ENCODE measurements at places on chromosomes 7 and 10.

- DNase-seq, result no peak
Observed at GRCh38 chr10:12351447-12351846, 2.1 kb downstream of the CAMK1D start.

DNA sequence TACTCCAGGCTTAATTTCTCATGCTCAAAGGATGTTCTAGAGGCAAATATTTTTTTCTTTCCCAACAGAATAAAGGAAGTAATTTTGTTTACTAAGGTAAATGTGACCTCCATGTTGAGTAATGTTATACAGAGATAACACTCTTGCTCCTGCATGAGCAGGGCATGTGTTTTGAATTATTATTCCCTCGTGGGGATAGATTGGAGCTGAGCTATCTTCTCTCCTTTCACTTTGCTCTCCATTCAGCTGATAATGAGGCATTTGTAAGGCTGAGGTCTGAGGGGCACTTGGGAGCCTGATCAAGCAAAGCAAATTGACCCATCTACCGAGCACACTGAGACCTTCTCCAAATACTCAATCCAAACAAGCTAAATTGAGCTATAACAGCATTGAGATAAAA, 50.7 kb upstream of the GHITM start:
- DNase-seq, result no peak

GRCh38 chr10:103265717-103266329, 11.1 kb upstream of the INA start:
- DNase-seq, result no peak

DNA sequence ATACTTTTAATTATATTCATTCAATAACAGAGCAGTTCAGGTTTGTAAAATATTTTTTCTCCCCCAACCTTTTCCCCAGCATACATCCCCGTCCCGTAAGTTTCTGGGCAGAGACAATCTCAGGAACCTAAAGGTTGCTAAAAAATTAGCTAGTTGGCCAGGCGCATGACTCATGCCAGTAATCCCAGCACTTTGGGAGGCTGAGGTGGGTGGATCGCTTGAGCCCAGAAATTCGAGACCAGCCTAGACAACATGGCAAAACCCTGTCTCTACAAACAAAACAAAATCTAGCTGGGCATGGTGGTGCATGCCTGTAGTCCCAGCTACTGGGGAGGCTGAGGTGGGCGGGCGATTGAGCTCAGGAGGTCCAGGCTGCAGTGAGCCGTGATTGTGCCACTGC, 40.2 kb downstream of the TCF7L2 start:
- DNase-seq, result no peak

DNA sequence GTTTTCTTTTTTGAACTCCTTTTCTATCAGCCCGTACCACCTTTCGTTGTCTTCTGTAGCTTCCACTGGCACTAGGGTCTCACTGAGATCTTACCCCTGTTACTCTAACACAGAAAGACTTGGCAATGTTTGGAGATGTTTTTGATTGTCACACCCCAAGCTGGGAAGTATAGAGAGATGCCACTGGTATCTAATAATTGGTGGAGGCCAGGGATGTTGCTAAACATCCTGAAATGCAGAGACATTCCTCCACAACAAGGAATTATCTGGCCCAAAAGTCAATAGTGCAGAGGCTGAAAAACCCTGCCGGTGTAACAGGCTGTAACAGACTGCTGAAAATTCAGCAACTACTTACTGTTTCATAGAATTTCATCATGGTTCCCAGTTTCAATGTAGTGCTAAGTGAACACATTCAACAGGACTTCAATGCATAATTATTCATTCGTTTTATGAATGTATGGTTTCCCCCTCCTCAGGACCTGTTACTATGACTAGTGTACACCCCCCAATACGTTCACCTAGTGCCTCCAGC, 115.9 kb downstream of the TRIM24 start:
- no peak for DNase-seq

- no peak for DNase-seq
Observed at GRCh38 chr7:100090527-100091410, 2.0 kb downstream of the COPS6 start.

DNA sequence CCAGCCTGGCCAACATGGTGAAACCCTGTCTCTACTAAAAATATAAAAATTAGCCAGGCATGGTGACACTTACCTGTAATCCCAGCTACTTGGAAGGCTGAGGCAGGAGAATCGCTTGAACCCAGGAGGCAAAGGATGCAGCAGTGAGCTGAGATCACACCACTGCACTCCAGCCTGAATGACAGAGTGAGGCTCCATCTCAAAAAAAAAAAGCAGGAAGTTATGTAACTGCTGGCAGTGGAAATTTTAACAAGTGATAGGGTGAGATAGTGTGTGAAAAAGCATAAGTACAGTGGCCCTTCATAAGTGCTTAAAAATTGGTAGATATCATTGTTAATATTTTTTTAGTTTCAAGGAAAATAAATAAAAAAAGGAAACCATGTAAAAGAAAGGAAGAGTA, 12.3 kb downstream of the AKR1C3 start:
- no peak for DNase-seq

DNA sequence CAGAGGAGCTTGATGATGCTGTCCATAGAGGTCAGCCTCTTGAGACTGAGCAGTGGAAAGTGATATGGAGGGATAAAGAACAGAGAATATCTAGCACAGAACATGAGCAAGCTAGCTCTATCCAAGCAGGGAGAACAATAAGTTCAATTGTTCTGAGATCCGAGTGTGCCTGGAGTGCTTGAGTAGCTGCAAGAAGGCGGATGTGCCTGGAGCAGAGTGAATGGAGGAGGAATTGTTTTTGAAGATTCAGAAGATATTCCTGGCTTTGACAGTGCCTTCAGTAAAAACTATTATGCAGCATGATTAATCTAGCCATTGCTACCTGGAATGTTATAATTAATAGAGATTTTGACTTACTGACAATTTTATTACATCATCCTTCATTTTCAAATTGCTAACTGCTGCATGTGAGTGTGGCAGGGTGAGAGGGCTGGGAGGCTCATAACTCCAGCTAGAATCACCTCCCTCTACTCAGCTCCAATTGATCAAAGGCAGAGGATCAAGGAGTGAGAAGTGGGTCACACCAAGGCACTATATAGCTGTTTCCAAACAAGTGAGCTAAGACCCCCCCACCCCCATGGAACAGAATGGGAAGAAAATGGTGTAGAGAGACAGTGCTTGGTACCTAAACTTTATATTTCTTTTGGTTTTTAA, 302.8 kb downstream of the ADRA2A start:
- DNase-seq, result no peak

DNA sequence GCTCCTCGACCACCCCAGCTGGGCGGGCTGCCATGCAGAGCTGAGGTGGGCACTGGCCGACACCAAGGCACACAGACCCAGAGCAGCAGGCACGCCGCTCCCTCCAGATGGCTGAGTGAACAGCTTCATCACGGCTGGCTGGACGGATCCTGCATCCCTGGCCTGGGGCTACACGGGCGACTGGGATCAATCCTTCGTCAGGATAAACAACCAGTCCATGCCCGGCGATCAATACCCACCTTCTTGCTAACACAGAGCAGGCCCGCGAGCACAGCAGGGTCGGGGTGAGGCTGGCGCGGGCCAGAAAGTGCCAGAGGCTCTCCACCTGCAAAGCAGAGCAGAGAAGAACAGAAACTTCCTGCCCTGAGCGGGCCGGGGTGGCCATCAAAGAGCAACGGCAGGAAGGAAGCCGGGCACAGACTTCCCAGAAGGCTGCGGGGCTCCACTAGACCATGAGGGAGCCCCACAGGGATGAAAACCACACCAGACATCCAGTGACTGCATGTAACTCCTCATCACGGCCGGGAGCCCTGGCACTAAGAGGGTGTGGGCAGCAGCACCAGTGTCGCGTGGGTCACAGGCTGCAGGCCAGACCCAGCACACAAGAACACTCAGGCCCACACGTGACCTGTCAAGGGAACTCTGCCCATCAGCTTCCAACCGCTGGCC, 166.4 kb downstream of the MAD1L1 start:
- DNase-seq, result no peak

DNA sequence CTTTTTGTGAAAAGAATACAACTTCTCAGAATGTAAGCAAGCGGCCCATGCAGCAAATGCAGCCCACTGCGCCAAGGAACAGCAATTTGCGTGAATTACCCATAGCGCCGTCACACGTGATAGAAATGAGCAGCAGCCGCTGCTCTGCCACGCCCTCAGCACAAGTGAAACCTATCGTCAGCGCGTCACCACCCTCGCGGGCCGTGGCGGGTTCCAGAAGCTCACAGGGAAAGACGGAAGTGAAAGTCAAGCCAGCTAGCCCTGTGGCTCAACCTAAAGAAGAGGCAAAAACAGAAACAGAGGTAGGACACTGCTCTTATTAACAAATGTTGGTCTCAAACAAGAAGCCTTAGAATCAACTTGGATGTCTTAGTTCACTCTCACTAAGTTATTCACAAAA, 70.5 kb downstream of the SHH start:
- DNase-seq, result no peak

DNA sequence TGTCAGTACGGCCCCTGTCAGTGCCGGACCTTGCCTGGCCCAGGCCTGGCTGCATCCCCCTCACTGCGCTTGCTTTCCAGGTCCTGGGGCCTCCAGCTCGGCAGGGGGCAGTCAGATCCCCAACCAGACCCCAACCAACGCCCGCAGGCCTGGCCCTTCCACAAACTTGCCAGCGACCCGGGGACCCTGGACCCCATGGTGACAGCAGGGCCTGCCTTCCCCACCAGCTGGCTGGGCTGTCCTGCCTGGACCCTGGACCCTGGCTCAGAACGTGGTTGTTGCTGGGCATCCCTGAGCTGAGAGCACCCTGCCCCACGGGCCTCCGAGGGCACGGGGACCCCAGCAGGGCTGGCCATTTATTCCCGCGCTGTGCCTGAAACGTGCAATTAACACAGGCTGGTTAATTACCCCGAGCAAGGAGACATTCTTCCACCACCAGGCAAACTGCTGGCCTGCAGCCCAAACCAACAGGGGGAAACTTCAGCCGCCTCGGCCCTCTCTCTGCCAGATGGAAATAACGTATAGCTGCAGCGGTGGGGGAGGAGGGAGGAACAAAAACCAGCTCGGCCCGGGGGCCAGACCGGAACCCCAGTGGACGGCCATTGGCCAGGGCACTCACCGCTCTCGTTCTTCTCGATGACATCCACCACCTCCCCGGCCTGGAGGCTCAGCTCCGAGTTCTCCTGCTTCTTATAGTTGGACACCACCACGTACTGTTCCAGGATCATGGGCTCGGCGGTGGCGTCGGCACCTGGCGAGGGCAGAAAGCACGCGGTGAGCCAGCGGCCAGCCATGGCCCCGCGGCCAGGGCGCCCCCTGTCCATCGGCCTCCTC, 167.1 kb downstream of the NEURL1 start:
- no peak for DNase-seq

DNA sequence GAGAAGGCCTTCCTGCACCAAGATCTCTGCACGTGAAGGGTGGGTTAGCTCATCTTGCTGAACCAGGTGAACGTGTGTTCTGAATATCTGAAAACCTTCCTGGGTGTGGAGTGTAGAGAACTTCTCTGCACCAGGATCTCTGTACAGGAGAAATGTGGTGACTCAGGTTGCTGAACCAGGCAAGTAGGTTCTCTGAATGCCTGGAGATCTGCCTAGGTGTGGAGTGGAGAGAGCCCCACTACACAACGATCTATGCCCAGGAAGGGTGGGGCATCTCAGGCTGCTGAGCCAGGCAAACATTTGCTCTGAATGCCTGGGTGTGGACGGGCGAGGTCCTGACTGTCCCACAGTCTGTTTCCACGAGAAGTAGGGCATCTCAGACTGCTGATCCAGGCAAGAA, 1002.3 kb upstream of the KCND2 start:
- DNase-seq, result no peak

- no peak for DNase-seq
Observed at GRCh38 chr10:30538086-30538485, 91.5 kb downstream of the LYZL2 start.

GRCh38 chr10:120630266-120630665, 173.2 kb downstream of the PLPP4 start:
- no peak for DNase-seq

- DNase-seq, result no peak
Observed at GRCh38 chr7:45177801-45178200, 20.2 kb downstream of the RAMP3 start.

DNA sequence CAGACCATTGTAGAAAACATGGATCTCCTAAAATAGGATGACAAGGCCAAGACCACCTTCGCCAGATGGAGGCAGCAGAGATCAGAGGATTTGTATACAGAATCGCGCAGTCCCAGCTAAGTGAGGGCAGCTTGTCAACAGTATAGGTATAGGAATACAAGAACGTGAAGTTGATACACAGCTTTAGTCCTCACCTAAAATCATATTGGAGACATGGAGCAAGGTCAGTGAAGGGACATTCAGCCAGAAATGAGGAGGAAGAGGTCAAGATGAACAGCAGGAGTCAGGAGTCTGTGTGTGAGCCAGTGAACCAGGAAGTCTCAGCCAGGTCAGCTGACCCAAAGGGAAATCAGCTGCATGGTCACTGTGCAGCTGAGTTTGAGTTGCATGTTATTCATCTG, 263.4 kb upstream of the PRKCQ start:
- no peak for DNase-seq

DNA sequence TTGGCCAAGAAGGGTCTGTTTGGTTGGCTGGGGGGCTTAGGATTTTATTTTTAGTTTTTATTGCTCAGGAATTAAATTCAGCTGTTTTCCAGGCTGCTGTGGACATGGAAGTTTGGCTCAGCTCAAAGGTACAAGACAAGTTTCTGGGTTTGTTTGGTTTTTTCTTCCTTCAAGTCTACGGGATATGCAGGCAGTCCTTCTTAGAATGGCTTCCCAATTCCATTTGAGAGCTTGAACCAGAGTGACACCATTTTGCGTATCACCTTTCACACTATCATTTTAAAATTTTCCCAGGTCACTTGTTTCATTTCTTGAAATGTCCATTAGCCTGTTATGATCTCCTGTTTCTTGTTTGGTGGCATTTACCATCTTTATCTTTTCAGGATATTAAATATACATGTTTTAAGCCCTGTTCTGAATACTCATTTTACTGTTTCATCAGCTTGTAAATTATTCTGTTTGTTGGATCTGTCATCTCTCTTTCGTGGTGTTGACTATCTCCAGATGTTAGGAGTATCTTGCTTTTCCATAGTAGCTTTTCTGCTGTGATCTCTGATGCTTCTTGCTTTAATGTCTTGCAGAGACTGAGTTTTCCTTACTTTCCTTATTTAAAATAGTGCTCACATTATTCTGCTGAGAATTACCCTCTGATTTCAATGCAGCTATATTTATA, 9.4 kb upstream of the TMEM168 start:
- DNase-seq, result no peak

- no peak for DNase-seq
Observed at GRCh38 chr7:105249216-105249615, 139.5 kb downstream of the SRPK2 start.

- no peak for DNase-seq
Observed at GRCh38 chr10:132281915-132282666, 25.7 kb downstream of the STK32C start.

GRCh38 chr10:101619983-101620382, 31.9 kb downstream of the DPCD start:
- DNase-seq, result no peak

GRCh38 chr7:143510854-143511592, 33.4 kb downstream of the TAS2R41 start:
- DNase-seq, result no peak
